NCI-H510A treated with DMSO at 0.1 percent for 48 hours (cell line): ENCODE measurements at places on chromosomes 3 and 15.

DNA sequence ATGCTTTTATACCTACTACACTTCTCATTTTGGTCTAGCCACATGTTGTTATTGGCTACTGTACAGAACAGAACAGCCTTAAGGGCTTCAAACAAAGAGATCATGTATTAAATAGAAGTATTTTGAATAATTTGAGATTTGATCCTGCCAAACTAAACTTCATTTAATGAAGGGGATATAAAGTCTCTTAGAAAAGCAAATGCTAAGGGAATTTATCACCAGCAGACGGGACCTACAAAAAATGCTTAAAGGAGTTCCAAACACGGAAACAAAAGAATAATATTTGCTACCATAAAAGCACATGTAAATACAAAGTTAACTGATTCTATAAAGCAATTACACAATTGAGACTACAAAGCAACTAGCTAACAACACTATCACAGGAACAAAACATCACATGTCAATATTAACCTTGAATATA lies 23.6 kb upstream of the FMN1 start:
- DNase-seq = no peak

DNA sequence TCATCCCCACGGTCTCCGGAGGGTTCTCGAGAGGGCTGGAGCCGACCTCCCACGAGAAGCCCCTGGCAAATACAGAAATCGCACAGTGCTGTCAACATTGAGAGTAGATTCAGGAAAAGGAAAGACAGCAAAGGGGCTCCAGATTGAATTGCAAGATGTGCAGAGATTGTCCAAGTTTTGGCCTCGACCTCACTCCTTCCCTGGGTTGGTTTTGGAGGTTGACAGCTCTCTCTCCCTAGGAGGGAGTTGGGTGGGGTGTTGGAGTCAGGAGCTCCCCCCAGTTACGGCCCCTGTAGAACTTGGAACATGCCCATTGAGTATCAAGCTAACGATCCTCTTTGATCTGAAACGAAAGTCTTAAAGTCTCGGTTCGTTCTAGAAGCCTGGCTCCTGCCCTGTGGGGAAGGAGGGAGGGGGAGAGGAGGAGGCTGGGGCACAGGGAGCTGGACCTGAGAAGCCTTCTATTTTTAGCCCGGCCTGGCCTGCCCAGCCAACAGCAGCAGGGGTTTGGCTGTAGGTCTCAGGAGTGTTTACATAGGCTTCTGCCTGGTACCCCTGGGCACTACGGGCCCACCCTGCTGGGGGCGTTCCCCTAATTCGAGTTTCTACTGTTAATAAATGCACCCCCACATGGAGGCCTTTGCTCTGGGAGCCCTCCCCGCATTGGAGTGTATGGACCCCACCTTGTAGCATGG lies 672 bp upstream of the KY start:
- no peak for DNase-seq

- DNase-seq = no peak
Observed at GRCh38 chr3:79278681-79279080, 489.1 kb downstream of the ROBO1 start.

GRCh38 chr3:10434144-10434937 lies 71.0 kb downstream of the ATP2B2 start:
- no peak for DNase-seq

- no peak for DNase-seq
Observed at GRCh38 chr15:77476995-77477394, 56.3 kb downstream of the HMG20A start.

- no peak for DNase-seq
Observed at GRCh38 chr3:160676547-160677303, at the start of gene ARL14. ARL14 (plus strand) TSS chr3:160677160; CDS start chr3:160677347, 187 bp downstream.

DNA sequence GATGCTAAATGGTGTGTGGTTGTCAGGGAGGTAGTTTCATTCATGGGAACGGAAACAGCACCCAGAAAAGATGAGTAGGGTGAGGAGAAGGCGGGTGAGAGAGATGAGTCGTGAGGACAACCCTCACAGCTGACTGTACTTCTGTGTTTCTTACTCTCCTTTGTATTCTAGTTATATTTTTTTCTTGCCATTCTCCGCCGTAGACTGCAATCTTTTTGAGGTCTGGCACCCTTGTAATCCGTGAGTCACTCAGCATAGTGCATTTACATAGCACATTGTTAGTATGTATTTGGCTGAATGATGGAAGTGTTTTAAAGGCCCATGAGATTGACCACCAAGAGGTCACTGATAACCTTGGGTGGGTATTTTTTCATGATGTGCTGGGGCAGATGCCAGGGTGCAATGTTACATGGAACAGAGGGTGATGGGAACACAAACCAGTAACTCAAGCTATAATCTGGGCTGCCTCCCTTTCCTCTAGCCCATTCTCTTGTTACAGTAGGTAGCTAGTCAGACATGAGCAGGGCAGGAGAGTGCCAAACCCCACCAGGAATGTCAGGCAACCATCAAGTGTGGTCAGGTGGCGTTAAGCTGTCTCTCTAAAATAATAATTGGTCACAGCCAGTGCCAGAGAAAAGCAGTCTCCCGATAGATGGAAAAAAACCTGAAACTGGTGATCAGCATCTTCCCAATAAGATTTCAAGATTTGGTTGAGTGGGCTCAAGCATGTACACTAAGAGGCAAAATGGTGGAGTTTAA lies 18.8 kb upstream of the DGKG start:
- no peak for DNase-seq

GRCh38 chr3:188108703-188109412 lies 45.1 kb upstream of the LPP start:
- no peak for DNase-seq

GRCh38 chr3:156782921-156783320 lies 43.2 kb upstream of the LEKR1 start:
- no peak for DNase-seq

GRCh38 chr3:130849091-130849552 lies 44.8 kb upstream of the ATP2C1 start:
- peak; percentile 80 for DNase-seq

DNA sequence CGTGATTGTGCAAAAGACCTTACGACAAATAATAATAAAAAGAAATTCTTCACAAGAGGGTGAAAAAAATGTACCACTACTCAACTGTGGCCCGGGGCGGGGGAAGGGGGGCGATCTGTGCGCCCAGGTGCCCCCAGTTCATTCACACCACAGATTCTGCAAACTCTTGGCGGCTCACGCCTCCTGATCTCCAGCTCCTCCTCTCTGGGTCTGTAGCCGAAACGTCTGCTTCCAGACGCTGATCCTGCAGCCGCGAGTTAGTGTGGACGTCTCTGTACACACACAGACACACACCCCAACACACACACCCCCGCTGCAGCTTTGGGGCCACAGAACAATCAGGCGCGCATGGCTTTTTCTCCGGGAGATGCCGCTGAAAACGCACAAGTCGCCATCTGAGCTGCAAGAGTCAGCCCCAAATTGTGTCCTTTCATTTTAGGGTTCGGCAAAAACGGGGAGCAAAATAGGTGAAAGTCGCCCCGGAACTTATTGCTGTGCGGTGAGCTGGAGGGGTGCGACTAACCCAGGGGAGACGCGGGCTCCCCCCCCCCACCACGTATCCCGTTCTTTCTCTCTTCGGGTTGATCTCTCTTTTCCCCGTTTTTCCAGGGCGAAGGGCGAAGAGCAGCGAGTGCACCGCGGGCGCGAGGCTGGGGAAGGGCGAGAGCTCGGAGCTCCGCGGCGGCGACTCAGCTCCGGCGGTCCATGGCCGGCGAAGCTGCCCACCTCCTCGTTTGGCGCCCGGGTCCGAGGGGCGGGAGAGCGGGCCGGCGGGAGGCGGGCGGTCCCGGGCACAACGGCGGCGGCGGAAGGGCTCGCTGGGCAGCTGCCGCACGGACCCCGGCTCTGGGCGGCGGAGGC lies 505 bp upstream of the WNT5A start:
- DNase-seq = no peak

GRCh38 chr3:186277268-186277909 lies 84.6 kb downstream of the DGKG start:
- peak; percentile 39 for DNase-seq

DNA sequence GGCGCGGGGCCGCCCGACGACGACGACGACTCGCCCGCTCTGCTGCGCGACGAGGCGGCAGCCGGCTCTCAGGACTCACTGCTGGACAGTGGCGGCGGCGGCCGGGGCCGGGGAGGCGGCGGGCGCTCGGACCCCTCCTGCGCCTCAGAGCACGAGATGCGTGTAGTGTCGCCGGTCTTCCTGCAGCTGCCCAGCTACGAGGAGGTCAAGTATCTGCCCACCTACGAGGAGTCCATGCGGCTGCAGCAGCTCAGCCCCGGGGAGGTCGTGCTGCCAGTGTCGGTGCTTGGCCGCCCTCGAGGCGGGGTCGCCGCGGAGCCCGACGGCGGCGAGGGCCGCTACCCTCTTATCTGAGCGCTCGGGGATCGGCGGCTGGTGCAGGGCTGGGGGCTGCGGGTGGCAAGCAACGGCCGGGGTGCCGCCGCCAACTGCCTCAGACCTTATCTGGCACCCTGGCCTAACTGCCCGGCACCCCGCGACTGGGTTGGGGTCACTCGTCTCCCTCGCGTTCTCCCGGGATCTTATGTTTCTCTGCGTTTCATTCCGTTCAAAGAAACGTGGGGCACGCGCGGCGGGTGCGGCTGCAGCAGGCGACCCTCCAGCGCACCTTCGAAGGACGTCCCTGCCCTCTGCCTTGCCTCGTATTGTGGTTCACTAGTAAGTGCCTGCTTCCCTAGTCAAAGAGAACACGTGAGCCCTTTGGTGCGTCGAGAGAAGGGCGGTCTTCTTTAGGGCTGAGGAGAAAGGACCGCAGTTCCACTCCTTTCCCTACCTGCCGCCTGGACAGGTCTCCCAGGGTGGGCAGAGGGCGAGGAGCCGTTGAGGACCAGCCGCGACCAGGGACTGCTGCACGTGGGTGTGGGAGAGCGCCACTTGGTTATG lies 1.0 kb downstream of the C3orf80 start:
- no peak for DNase-seq

GRCh38 chr15:37109168-37109871 lies 9.0 kb upstream of the MEIS2 start:
- DNase-seq = no peak
